ENCODE measurements at places on chromosomes 3 and 15. TPM values are rescaled to one million over a fixed set of nuclear protein-coding genes. Genes with fewer than 3 reads are reported as not detected.

- no peaks in the 10 kb centered on the region for H3K4me1 ChIP-seq
- no peak overlapping the region for H3K27ac ChIP-seq
- no peaks in the 10 kb centered on the region for H3K36me3 ChIP-seq
- no peak overlapping the region for H3K4me3 ChIP-seq
These were observed 209.9 kb upstream of the RGMA start for GRCh38 chr15:93298901-93299300.

GRCh38 chr3:186626254-186626847, 13.5 kb downstream of the AHSG start:
- no peaks in the 10 kb centered on the region for H3K27me3 ChIP-seq
- H3K36me3 ChIP-seq = no peaks in the 10 kb centered on the region
- no peaks in the 10 kb centered on the region for H3K4me1 ChIP-seq
- DNase-seq = no peak

- no peak overlapping the region for H3K27ac ChIP-seq
- no peaks in the 10 kb centered on the region for H3K27me3 ChIP-seq
- H3K36me3 ChIP-seq = no peaks in the 10 kb centered on the region
- DNase-seq = no peak
- H3K4me3 ChIP-seq = no peak overlapping the region
- no peaks in the 10 kb centered on the region for H3K4me1 ChIP-seq
These were observed 671.3 kb downstream of the NSUN3 start for GRCh38 chr3:94734206-94734605.

DNA sequence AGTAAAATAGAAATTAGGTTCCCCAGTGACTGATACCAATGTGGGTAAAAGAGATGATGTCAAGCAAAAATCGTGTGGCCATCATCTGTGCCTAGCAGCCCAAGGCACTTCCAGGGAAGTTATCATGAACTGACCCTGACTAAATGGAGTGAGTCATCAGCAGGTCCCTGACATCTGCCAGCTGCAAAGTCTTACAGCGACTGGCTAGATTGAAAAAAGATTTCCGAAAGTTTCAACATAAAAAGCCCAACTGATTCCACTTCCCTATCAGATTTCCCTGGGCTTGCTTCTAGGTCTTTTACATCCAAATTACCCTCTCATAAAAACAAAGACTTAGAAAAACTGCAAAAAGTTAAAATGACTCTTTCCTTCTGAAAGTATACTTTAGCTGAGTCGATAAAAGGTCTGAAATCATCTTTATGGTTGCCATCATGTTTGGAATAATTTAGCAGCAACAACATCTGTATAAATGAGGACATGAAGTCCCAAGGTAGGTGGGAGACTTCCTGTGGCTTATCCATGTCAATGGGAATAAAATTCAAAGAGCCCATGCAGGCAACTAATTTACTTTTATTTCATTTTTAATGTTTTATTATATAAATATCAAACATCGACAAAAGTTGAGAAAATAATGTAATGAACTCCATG, 342.8 kb downstream of the ERC2 start:
- H3K4me1 ChIP-seq = no peaks in the 10 kb centered on the region
- H3K27ac ChIP-seq = no peak overlapping the region
- peak; percentile 33 for DNase-seq
- no peaks in the 10 kb centered on the region for H3K36me3 ChIP-seq

DNA sequence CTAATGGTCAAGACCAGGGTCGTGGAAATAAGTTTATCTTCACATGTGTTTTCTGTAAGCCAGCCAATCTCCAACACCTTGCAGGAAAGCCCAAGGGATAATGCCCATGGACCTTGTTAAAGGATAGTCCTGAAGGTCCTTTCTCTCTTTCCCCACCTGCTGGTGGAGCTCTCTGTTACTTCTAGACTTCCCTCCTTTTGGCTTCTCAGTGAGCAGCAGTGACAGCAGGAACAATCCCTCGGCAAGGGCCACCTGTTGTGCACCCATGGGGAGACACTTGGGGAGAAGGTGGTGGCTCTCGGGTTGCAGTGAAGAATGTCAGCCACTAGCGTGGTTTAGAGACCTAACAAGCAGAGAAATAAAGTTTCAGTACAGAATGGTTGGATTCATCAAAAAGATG, 84.0 kb upstream of the OSBPL11 start:
- no peak for DNase-seq
- H3K27ac ChIP-seq = no peak overlapping the region
- H3K27me3 ChIP-seq = no peaks in the 10 kb centered on the region
- H3K4me1 ChIP-seq = no peaks in the 10 kb centered on the region

GRCh38 chr15:22888120-22888859, 49.8 kb downstream of the NIPA2 start:
- H3K4me1 ChIP-seq = peaks cover 5% of the 10 kb centered on the region
- H3K36me3 ChIP-seq = no peaks in the 10 kb centered on the region
- H3K27me3 ChIP-seq = no peaks in the 10 kb centered on the region
- no peak for DNase-seq
- no peak overlapping the region for H3K4me3 ChIP-seq

DNA sequence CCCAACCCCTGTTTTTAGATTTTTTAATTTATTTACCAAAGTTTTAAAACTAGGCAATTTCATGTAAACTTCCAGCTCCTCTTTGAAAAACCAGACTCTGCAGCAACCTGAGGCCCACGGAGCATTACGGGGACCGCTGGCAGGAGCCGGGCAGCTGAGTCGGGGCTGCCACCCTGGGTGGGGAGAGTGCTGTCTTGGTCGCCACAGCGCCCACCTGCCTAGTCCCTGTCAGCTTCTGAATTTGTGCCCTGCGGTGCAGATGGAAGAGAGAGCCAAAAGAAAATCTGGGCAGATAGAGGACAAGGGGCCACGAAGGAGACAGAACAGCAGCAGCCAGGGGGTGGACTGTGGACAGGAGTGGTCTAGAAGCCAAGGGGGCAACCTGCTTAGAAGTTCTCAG, 34.6 kb downstream of the PXYLP1 start:
- H3K27ac ChIP-seq = no peak overlapping the region
- H3K4me3 ChIP-seq = no peak overlapping the region
- DNase-seq = no peak
- H3K36me3 ChIP-seq = no peaks in the 10 kb centered on the region
- no peaks in the 10 kb centered on the region for H3K27me3 ChIP-seq

DNA sequence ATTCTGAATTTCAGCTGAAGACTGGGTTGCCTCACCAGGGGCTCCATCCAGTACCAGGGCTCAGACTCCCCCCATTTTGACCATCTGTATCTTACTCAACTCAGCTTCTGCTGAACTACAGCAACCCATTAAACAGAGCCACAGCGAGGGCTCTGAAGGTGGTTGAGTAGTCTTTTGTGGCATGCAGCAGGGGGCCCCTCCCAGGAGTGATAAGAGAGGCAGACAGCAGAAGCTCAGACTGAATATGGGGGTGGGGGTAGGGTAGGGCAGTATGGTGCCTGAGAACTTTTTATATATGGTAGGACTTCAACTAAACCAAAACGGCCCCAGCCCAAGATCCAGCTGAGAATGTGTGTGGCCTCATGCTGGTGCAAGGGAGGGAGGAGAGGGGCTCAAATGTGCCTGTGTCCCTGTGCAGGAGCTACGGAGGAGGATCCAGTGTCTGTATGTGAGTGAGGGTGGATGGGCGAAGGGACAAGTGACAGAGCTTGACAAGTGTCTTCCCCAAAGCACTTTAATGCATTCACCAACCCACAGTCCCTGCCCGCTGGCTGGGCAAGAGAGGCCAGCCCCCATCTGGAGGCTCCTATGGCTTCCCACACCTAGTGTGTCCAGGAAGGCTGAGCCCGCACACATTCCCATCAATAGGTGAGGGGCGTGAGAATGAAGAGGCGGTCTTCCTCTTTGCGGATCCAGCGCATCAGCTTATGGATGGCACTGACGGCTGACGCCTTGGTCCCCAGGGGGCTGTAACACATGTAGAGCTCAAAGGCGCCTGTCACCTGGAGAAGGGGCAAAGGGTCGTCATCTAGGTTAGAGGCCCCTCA, 4.9 kb upstream of the MST1R start:
- H3K27me3 ChIP-seq = no peaks in the 10 kb centered on the region
- peaks cover 7% of the 10 kb centered on the region for H3K4me1 ChIP-seq
- no peak overlapping the region for H3K27ac ChIP-seq
- no peak for DNase-seq
- no peak overlapping the region for H3K4me3 ChIP-seq
- peaks cover 45% of the 10 kb centered on the region for H3K36me3 ChIP-seq

- H3K27me3 ChIP-seq = no peaks in the 10 kb centered on the region
- no peak overlapping the region for H3K27ac ChIP-seq
- no peak overlapping the region for H3K4me3 ChIP-seq
These were observed 15.6 kb upstream of the UBE2Q2 start for GRCh38 chr15:75827691-75828090.

DNA sequence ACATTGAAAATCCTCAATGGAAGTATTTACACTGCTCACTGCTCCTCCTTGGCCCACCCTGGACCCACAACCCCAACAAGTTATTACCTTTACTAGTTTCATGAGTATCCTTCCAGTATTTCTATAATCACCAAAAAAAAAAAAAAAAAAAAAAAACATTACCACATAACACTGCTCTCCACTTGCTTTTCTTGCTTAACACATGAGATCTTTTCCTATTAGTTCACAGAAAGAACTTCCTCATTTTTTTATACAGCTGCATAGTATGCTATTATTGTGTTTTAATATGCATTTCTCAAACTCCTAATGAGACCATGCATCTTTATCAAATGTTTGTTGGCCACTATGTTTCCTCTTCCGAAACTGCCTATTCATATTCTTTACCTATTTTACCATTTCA, 14.6 kb downstream of the GABPB1 start:
- peaks cover 2% of the 10 kb centered on the region for H3K36me3 ChIP-seq
- H3K4me3 ChIP-seq = no peak overlapping the region
- no peak overlapping the region for H3K27ac ChIP-seq

DNA sequence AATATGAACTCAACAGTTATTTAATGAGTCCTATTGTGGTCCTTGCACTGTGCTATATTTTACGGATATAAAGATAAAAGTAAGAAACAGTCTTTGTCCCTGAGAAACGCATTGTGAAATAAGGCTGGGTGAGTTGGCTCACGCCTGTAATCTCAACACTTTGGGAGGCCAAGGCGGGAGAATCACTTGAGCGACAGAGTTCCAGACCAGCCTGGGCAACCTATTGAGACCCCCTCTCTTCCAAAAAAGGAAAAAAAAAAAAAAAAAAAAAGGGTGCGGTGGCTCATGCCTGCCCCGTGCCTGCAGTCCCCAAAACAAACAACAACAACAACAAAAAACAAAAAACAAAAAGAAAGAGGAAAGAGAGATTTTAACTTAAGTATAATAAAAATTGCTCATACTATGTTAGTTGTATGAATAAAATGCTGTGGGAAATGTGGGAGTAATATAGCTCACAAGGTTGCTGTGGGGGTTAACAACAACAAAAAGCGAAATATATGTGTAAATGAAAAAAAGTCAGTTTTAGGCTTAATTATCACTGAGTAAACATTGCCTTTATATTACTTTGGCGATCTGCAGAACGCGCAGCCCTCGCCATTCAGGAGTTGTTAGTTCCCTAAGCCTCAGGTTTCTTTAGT, 461 bp upstream of the FNDC3B start:
- H3K27me3 ChIP-seq = no peaks in the 10 kb centered on the region
- H3K27ac ChIP-seq = peak overlapping the region; percentile 98
- no peaks in the 10 kb centered on the region for H3K36me3 ChIP-seq
- peak overlapping the region; percentile 95 for H3K4me3 ChIP-seq
- DNase-seq = peak; percentile 55
- H3K4me1 ChIP-seq = peaks cover 27% of the 10 kb centered on the region

- H3K27me3 ChIP-seq = no peaks in the 10 kb centered on the region
- H3K36me3 ChIP-seq = no peaks in the 10 kb centered on the region
- no peak overlapping the region for H3K27ac ChIP-seq
- DNase-seq = no peak
- H3K4me3 ChIP-seq = no peak overlapping the region
These were observed 166.0 kb downstream of the NEK11 start for GRCh38 chr3:131192701-131193100.

Gene GOLGA6D
- not detected for total RNA-seq

Gene PDZRN3
- 16.0 TPM for total RNA-seq

Gene CYP8B1
- total RNA-seq = not detected

Gene ZDHHC23
- total RNA-seq = 3.4 TPM

Gene TGM4
- total RNA-seq = not detected

All from psoas muscle (tissue), 8 donors.